ENCODE measurements at places on chromosomes 13 and 19. TPM values are rescaled to one million over a fixed set of nuclear protein-coding genes. Genes with fewer than 3 reads are reported as not detected.

DNA sequence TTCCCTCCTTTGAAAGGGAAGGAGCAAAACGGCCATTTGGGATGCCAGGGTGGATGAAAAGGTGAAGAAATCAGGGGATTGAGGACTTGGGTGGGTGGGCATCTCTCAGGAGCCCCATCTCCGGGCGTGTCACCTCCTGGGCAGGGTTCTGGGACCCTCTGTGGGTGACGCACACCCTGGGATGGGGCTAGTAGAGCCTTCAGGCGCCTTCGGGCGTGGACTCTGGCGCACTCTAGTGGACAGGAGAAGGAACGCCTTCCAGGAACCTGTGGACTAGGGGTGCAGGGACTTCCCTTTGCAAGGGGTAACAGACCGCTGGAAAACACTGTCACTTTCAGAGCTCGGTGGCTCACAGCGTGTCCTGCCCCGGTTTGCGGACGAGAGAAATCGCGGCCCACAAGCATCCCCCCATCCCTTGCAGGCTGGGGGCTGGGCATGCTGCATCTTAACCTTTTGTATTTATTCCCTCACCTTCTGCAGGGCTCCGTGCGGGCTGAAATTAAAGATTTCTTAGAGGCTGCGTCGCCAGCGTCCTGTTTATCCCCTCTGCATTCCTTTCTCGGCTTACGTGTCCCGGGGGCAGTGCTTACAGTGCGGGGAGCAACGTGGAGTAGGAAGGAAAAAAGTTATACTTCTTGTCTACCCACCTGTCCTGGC is 15.2 kb upstream of the S1PR4 start:
- H3K27ac ChIP-seq: no peak overlapping the region
- DNase-seq: peak; percentile 54
- no peak overlapping the region for H3K4me3 ChIP-seq
- H3K27me3 ChIP-seq: no peaks in the 10 kb centered on the region

CRLF1 gene
- total RNA-seq: 26.7 TPM

DNA sequence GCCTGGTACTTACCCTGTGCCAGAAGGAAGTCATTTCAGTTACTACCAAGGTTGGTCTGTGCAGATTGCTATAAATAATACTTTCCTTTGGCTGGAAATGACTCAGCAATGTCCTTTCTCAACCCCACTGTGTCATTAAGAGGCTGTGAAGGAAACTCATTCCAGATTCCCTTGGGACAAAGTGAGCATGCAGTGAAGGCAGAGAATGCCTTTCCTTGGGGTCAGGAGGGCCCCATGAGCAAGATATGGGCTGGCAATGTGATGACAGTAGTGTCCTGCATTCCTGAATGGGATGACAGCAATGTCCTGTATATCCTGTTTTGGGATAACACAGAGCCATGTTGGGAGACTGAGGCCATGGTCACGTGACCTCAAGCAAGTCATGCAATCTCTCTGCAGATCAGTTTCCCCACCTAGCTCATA is 213.1 kb upstream of the TMTC4 start:
- peak; percentile 75 for DNase-seq
- H3K4me3 ChIP-seq: no peak overlapping the region
- H3K36me3 ChIP-seq: no peaks in the 10 kb centered on the region
- no peaks in the 10 kb centered on the region for H3K27me3 ChIP-seq
- peak overlapping the region; percentile 68 for H3K27ac ChIP-seq

ZNF333 gene
- 17.3 TPM for total RNA-seq

- H3K4me3 ChIP-seq: no peak overlapping the region
- H3K4me1 ChIP-seq: no peaks in the 10 kb centered on the region
- no peaks in the 10 kb centered on the region for H3K36me3 ChIP-seq
- H3K27me3 ChIP-seq: no peaks in the 10 kb centered on the region
Observed at GRCh38 chr13:45783346-45784043, 68.1 kb downstream of the SIAH3 start.

- H3K27ac ChIP-seq: no peak overlapping the region
- no peak overlapping the region for H3K4me3 ChIP-seq
- H3K4me1 ChIP-seq: peaks cover 14% of the 10 kb centered on the region
- no peaks in the 10 kb centered on the region for H3K36me3 ChIP-seq
- no peak for DNase-seq
Observed at GRCh38 chr19:46218160-46218559, 11.4 kb upstream of the IGFL1 start.

DNA sequence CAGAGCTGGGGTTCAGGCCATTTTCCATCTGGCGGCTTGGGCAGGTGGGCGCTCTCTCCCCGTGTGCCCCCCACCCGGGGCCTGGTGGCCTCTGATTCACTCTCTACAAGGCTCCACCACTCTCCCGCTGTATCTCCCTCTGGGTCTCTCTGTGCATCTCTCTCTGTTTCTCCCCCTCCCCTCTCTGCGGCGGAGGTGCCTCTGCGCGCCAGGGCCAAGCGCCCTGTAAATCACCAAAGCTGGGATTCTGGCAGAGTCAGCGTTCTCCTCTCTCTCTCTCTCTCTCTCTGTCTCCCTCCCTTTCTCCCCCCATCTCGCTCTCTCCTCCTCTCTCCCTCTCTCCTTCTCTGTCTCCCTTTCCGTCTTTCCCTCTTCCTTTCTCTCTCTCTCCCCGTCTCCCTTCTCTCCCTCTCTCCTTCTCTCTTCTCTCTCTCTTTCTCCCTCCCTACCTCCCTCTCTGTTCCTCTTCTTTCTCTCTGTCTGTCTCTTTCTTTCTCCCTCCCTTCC is 3.9 kb downstream of the NFIC start:
- H3K27ac ChIP-seq: no peak overlapping the region
- H3K27me3 ChIP-seq: no peaks in the 10 kb centered on the region
- H3K4me1 ChIP-seq: peaks cover 33% of the 10 kb centered on the region
- DNase-seq: no peak
- no peak overlapping the region for H3K4me3 ChIP-seq
- peaks cover 48% of the 10 kb centered on the region for H3K36me3 ChIP-seq

- no peaks in the 10 kb centered on the region for H3K4me1 ChIP-seq
- no peaks in the 10 kb centered on the region for H3K36me3 ChIP-seq
- no peaks in the 10 kb centered on the region for H3K27me3 ChIP-seq
- no peak for DNase-seq
Observed at GRCh38 chr19:19575411-19575810, 37.3 kb downstream of the CILP2 start.

PEAK3 gene
- not detected for total RNA-seq

SIGLEC11 gene
- not detected for total RNA-seq

CLASRP gene
- 51.8 TPM for total RNA-seq

ZNF723 gene
- total RNA-seq: not detected

DNA sequence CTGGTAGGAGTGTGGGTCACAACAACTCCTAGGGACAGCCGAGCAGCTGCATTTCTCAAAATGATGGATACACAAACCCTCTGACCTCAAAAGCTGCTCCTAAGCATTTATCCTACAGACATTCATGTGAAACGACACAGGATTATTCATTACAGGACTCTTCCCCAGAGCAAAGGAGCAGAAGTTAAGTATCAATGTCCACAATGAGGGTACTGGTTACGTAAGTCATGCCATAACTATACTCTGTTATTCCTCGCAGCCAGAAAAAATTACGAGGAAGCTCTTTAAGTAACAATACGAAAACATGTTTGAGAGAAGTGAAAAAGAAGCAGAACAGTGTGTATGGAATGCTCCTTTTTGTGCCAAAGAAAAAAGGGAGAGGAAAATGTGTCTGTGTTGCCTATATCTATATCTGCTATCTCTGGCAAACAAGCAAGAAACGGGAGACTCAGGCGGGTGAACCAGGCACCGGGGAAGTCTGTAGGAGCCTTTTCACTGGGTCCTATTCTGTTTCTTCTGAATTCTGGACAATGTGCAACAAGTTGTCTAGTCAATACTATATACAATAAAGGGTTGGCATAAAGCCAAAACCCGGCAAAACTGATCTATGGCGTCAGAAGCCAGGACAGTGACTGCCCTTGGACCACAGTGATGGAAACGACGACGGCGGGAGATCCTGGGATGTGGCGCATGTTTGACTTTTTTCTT is 1.3 kb downstream of the ISOC2 start:
- no peak overlapping the region for H3K4me3 ChIP-seq
- no peaks in the 10 kb centered on the region for H3K27me3 ChIP-seq
- DNase-seq: no peak
- H3K36me3 ChIP-seq: peaks cover 8% of the 10 kb centered on the region
- H3K4me1 ChIP-seq: peaks cover 8% of the 10 kb centered on the region

CNMD gene
- not detected for total RNA-seq

DNA sequence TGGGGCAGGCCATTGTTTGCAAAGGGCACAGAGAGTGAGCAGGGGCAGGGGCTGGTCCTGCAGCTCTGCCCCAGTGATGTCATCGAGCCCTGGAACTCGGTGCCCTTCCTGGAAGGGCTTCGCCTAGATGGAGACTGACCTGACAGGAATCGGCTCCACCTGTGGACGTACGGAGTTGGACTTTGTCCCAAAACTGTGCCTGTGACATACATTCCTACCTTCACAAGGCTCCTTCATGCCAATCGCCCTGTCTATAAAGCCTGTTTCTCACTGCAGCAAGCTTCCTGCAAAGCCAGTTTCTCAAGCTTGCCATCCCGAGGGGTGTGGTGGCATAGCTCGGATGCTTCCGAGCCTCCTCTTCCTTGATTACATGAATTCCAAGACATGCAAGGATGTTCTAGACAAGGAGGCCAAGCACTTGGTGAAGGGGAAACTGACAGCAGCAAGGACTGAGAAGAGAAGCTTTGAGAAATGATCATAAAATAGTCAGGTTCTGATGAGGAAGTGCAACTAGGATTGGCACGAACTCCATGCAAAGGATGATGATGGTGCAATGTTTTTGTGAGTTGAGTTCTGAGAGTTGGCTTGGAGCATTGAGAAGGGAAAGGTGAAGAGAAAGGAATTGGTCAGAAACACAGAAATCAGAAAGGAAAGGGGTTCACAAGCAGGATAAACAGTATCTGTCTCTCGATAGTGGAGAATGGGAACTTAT is 73.6 kb upstream of the STK24 start:
- H3K27me3 ChIP-seq: peaks cover 5% of the 10 kb centered on the region
- H3K27ac ChIP-seq: no peak overlapping the region
- no peak overlapping the region for H3K4me3 ChIP-seq
- H3K4me1 ChIP-seq: no peaks in the 10 kb centered on the region

DNA sequence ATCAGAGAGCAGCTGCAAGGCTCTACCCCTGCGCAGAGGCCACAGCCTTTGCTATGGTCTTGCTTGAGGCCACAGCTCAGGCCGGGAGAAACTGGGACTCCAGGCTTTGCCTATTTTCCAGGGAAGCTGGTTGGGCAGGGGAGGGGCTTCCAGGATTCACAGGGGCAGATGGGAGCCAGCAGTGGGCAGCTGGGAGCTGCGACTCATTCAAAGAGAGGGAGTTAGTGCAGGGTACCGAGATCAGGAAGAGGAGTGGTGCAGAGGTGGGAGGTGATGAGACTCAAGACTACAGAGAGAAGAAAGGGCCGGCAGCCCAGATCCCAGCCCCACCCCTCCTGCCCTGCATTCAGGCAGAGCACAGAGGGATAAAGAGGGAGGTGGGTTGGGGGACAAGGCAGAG is 12.1 kb downstream of the ADGRE5 start:
- H3K27ac ChIP-seq: no peak overlapping the region
- no peaks in the 10 kb centered on the region for H3K4me1 ChIP-seq
- no peaks in the 10 kb centered on the region for H3K27me3 ChIP-seq
- DNase-seq: no peak
- H3K4me3 ChIP-seq: no peak overlapping the region

GRCh38 chr13:76463314-76463713 is 422.9 kb downstream of the KCTD12 start:
- H3K4me3 ChIP-seq: no peak overlapping the region
- H3K36me3 ChIP-seq: no peaks in the 10 kb centered on the region
- no peak overlapping the region for H3K27ac ChIP-seq
- no peak for DNase-seq
- no peaks in the 10 kb centered on the region for H3K4me1 ChIP-seq
- H3K27me3 ChIP-seq: peaks cover 3% of the 10 kb centered on the region

- H3K4me3 ChIP-seq: no peak overlapping the region
- no peak overlapping the region for H3K27ac ChIP-seq
- no peaks in the 10 kb centered on the region for H3K4me1 ChIP-seq
- no peak for DNase-seq
- no peaks in the 10 kb centered on the region for H3K36me3 ChIP-seq
- H3K27me3 ChIP-seq: no peaks in the 10 kb centered on the region
Observed at GRCh38 chr13:97171136-97171535, 51.0 kb upstream of the MBNL2 start.

- H3K4me1 ChIP-seq: peaks cover 37% of the 10 kb centered on the region
- DNase-seq: no peak
- no peak overlapping the region for H3K27ac ChIP-seq
- H3K36me3 ChIP-seq: peaks cover 24% of the 10 kb centered on the region
Observed at GRCh38 chr19:16444269-16444600, 27.5 kb downstream of the EPS15L1 start.

DNA sequence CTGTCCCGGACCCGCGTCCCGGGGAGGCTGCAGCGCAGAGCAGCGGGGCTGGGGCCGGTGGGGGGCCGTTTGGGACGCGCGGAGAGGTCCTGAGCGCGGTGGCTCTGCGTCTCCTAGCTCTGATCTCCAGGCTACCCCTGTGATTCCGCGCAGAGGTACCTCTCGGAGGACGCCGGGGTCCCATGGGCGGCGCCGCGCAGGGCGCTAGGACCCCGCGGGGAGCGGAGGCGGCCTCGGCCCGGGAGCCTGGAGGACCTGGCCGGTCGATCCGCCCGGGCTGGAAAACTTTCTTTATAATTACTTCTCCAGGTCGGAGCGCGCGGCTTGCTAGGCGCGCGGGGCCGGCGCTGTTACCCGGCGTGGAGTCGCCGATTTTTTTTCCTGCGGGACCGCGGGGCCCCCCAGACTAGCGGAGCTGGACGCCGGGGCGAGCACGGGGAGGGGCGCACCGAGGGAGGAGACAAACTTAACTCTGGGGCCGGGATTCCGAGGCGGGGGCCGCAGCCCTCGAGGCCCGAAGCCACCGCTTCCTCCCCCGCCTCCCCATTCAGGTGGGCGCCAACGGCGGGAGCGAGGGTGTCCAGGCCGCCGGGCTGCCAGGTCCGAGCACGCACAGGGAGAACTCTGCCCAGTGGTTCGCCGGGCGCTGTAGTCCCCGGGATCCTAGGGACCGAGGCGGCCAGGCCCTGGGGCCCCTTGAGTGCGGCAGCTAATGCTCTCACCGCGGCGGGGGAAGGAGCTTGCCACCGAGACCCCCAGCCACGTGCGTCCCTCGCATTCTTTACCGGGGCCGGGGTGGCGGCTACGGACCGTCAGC is 848 bp upstream of the CEBPA start:
- H3K4me1 ChIP-seq: peaks cover 27% of the 10 kb centered on the region
- peaks cover 67% of the 10 kb centered on the region for H3K27me3 ChIP-seq
- H3K27ac ChIP-seq: no peak overlapping the region
- peak overlapping the region; percentile 40 for H3K4me3 ChIP-seq
- no peaks in the 10 kb centered on the region for H3K36me3 ChIP-seq
- DNase-seq: peak; percentile 34

DNA sequence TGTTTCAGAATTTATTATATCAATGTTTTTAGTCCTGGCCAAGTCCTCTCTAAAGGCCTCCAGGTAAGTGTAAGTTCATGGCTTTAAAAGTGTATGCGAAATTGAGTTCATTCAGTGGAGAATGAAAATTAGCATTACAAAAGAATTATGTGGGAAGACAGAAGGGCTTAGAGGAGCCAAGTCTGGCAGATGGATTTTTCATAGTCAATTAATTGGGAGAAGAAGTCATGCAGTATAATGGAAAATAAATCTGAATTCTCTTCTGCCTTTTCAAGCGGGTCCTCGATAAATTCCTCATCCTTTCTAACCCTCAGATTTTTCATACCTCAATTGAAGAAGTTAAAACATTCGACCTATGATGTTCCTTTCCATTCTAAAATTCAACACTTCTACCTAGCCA is 394.2 kb downstream of the ITGBL1 start:
- H3K27me3 ChIP-seq: no peaks in the 10 kb centered on the region
- H3K27ac ChIP-seq: no peak overlapping the region
- no peak for DNase-seq

- no peaks in the 10 kb centered on the region for H3K27me3 ChIP-seq
- DNase-seq: no peak
- no peak overlapping the region for H3K4me3 ChIP-seq
- peaks cover under 1% of the 10 kb centered on the region for H3K4me1 ChIP-seq
- H3K27ac ChIP-seq: no peak overlapping the region
- H3K36me3 ChIP-seq: no peaks in the 10 kb centered on the region
Observed at GRCh38 chr19:49133621-49134454, 14.5 kb downstream of the PPFIA3 start.

BRCA2 gene
- total RNA-seq: 14.7 TPM
